RPMI7951 (cell line): ENCODE measurements at places on chromosomes 4 and X. TPM values are rescaled to one million over a fixed set of nuclear protein-coding genes. Genes with fewer than 3 reads are reported as not detected.

Gene RAB33A
- 1.6 and 2.0 TPM in 2 replicates for total RNA-seq

Gene TMEM47
- total RNA-seq: 19.6 and 23.9 TPM in 2 replicates

Gene AKAP14
- total RNA-seq: not detected in 2 replicates

Gene BMPR1B
- not detected in 2 replicates for total RNA-seq

Gene F8A3
- total RNA-seq: 1.1 and 1.5 TPM in 2 replicates

Gene SLC10A6
- not detected in 2 replicates for total RNA-seq

Gene KLHL4
- 2.7 and 3.0 TPM in 2 replicates for total RNA-seq

Gene MAGEA6
- 85.4 and 95.8 TPM in 2 replicates for total RNA-seq

Gene SMIM43
- not detected in 2 replicates for total RNA-seq

Gene PPP2R2C
- total RNA-seq: under 0.01 and 0.10 TPM in 2 replicates

Gene BRS3
- not detected in 2 replicates for total RNA-seq

Gene NSUN7
- total RNA-seq: 0.24 and 0.39 TPM in 2 replicates

Gene ZCCHC12
- total RNA-seq: not detected in 2 replicates

Gene NPY2R
- total RNA-seq: not detected in 2 replicates

Gene HMGN5
- 1.2 and 3.4 TPM in 2 replicates for total RNA-seq

Gene VEGFC
- total RNA-seq: 43.2 and 58.6 TPM in 2 replicates

Gene MORC4
- 8.0 and 8.2 TPM in 2 replicates for total RNA-seq

Gene ARX
- total RNA-seq: not detected in 2 replicates

Gene CYSLTR1
- not detected in 2 replicates for total RNA-seq

Gene AMER1
- 1.9 and 2.0 TPM in 2 replicates for total RNA-seq

Gene GPM6B
- 1.8 and 2.4 TPM in 2 replicates for total RNA-seq

Gene GNRHR
- total RNA-seq: not detected in 2 replicates

Gene LRP2BP
- total RNA-seq: 0.48 and 0.68 TPM in 2 replicates
